ENCODE measurements at places on chromosomes 3 and 15.

DNA sequence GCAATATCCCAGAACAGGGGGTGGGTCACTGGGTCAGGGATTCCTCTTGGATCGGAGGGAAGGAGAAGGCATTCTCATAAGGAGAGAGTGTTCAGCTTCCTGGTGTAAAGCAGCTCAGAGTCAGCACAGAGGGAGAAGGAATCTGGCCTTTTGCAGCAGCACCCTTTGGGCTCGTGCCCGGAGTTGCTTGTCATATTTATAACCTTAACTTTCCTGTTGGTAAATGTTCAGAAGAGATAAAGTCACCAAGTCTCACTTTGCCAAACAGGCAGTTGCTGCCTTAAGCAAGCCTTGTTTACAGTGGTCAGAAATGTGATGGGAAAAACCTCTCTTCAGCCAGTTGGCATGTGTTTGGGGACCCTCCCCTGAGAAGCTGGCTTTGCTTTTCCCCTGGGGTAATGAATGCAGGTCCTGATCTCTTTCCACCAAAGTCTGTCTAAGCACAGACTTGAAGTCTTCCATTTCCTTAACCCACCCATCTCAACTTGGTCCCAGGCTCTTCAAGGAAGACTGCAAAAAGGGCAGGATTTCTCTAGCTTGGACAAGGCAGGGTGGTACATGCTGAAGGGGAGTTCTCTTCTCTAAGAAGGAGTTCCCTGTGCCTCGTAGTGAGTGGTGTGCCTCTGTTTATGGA lies 206.9 kb upstream of the BHLHE40 start:
- DNase-seq: no peak

- no peak for DNase-seq
Measured at GRCh38 chr15:73851689-73852088, 21.7 kb upstream of the TBC1D21 start.

GRCh38 chr3:59444294-59444671 lies 394.5 kb upstream of the CFAP20DC start:
- DNase-seq: no peak

GRCh38 chr3:169344465-169344864 lies 319.0 kb downstream of the MECOM start:
- no peak for DNase-seq

DNA sequence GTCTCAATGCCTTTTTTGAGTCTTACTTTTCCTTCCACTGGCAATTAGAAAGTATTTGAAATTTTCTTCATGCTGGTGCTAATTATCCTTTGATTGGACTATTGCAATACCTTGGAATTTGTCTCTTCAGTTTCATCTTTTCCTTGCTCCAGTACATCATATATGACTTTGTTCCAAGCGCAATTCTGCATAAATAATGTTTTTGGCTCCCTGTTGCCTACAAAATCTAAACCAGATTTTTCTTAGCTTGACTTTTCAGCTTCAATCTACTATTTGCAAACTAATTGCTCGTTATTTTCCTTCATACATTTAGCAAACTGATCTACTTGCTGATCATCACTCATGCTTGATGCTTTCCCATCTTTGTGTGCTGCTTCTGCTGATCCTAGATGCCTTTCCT lies 230.8 kb upstream of the GPR149 start:
- DNase-seq: no peak

- no peak for DNase-seq
Measured at GRCh38 chr3:99332718-99333117, 305.7 kb upstream of the COL8A1 start.

GRCh38 chr15:67009576-67010569 lies 55.5 kb upstream of the SMAD3 start:
- DNase-seq: no peak

DNA sequence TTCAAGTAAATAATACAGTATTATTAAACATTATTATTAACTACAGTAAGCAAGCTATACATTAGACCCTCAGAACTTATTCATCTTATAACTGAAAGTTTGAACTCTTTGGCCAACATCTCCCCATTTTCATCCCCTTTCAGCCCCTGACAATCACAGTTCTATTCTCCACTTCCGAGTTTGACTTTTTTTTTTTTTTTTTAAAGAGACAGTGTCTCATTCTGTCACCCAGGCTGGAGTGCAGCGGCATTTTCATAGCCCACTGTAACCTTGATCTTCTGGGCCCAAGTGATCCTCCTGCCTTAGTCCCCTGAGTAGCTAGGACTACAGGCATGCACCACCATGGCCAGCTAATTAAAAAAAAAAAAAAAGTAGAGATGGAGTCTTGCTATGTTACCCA lies 41.3 kb upstream of the LRIG1 start:
- DNase-seq: no peak

DNA sequence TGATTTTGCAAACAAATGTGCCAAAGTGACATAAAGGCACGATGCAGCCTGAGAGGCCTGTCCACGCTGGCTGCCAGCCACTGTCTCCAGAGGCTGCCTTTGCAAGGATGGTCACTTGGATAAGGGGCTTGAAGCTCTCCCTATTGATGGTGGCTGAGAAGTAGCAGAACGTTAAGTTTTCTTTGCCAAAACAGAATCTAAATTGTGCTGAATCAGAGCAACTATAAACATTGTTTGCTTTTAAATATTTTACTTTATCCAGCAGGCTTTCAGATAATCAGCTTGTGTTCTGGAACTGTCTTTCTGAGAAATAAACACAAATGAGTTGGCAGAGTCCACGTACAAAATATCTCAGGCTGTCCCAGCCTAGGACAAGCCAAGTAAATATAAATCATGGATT lies 23.8 kb upstream of the CNBP start:
- DNase-seq: no peak

GRCh38 chr3:57068437-57069089 lies 8.1 kb downstream of the SPATA12 start:
- no peak for DNase-seq

DNA sequence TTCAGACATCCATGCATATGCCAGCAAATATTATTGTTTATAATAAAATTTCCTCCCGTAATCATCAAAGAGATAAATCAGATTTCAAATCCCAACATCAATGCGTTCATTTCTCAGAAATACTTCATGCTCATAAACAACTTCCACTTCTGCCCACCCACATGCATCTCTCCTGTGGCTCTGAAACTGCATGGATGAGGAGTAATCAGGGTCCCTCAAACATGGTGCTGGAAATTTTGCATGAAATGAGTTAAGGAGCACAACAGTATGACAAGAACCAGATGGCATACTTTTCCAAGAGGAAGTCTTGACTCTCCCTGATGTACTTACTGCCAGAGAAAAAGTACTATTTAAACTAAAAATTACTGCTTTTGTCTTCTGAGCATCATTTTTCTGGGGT lies 26.9 kb upstream of the MFSD1 start:
- no peak for DNase-seq

DNA sequence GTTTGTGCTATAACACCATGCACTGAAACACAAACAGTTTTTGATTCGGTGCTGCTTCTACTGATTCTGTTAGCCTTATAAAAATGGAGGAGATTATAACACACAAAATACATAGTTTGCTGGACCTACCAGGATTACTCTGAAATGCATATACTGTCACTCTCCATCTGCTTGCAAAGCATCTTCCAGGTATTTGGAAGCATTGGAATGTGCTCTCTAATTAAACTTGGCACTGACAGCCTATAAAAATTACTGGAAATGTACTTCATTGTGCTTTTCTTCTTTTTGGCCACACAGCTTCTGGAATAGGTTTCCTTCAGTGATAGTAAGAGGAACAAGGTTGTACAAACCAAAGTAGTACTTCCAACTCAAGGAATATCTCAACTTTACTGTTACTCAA lies 376.1 kb downstream of the UNC13C start:
- no peak for DNase-seq

- no peak for DNase-seq
Measured at GRCh38 chr3:18012436-18012835, 270.0 kb upstream of the TBC1D5 start.

GRCh38 chr15:70220490-70221096 lies 122.9 kb upstream of the TLE3 start:
- peak; percentile 89 for DNase-seq

DNA sequence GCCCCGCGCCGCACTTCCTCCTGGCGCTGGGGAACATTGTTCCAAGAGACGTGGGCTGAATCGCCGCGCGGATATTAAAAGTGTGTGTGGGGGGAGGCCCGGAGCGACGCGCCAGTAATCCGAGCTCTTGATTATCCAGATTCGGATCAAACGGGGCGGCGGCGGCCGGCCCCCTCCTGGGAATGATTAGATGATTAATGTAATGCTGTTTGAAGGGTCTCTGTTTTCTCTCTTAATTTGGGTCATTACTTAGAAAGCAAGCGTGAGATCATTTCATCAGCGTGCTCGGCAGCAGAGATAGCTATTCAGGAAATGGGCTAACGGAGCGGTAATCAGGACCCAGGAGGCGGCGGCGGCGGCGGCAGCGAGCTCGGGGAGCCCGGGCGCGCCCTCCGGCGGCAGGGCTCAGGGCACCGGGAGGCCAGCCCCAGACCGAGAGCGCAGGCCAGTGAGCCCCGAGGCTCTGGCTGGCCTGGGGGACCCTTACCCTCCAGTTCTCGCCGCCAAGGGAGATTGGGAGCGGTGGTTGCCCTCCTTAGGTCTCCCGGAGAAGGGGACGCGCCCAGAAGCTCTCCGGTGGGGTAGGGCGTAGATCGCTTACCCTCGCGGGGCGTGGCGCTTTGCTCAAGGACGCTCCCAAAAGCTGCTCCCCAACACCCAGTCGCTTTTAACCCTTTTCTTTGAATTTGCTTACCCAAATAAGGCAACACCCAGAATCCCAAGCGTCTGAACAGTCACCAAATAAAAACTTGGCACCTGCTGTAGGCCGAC lies 4.5 kb downstream of the FEZF2 start:
- no peak for DNase-seq

DNA sequence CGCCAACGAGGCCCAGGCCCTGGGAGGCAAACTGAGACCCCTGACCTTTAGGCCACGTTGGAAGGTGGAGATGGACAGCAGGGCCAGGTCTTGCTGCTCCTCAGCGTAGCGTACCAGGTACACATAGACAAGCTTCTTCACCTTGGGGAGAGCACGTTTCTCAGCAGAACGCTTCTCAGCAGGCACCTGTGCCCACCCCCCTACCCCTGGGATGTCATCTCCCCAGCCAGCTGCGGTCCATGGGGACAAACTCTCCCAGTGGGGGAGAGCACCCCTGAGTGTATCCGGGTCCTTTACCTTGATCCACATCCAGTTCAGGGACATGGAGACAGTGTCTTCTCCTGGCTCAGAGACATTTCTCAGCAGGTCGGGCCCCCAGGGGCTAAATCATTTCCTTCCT lies 21.0 kb downstream of the AP3B2 start:
- DNase-seq: no peak

- DNase-seq: no peak
Measured at GRCh38 chr15:41952013-41952563, 20.3 kb downstream of the EHD4 start.

DNA sequence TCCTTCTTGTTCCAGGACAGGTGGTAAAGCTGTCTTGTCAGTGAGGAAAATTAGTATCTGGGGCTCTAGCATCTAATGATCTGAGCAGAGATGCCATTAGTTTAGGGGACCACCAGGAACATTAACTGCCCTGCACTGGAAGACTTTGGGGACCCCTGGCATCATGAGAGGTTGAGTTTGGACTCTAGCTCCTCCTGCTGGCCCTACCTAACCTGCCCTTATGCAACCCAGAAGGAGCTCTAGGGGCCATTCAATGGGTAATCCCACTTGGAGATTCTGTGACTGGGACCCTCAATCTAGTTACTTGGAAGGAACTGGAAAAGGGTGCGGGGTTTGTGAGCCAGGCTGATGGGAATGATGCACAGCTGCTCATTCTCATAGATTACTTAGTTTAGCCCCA lies 451.0 kb downstream of the EPHB1 start:
- no peak for DNase-seq

DNA sequence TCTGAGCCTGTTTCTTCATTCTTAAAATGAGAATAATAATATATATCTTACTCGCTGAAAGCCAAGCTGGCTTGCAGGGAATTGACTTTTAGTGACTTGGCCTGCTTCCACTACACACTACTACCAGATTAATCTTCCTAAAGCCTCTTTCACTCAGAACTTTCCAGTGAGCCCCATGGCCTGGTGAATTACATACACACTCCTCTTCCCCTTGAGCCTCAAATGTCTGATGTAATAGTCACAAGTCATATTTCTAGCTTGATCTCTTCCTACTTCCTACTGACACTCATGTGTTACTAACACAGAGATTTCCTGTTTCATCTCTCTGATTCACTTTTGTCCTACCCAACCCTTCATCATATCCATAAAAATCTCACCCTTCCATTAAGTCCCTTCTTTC lies 82.7 kb upstream of the SOX2 start:
- DNase-seq: no peak

GRCh38 chr3:142725357-142725739 lies 1.5 kb downstream of the TRPC1 start:
- no peak for DNase-seq

DNA sequence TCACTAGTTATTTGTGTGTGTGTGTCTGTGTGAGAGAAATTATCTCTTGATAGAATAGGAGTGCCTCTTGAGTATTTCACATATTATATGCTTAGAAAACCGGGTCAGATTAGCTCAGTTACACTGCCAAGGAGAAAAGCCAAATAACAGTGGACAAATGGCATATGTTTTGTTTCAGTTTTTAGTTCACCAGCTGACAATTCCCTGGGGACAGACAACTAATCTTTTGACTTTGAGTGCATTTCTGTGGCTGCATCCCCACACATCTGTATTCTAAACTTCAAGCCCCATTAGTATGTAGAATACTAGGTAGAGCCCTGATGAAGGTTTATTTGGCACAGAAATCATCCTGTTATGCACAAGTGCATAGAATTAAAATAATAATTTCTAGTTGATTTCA lies 227.7 kb upstream of the CNTN3 start:
- no peak for DNase-seq

- no peak for DNase-seq
Measured at GRCh38 chr15:76840830-76841460, 64.2 kb downstream of the SCAPER start.

GRCh38 chr15:52796753-52797520 lies 6.8 kb upstream of the ONECUT1 start:
- no peak for DNase-seq

DNA sequence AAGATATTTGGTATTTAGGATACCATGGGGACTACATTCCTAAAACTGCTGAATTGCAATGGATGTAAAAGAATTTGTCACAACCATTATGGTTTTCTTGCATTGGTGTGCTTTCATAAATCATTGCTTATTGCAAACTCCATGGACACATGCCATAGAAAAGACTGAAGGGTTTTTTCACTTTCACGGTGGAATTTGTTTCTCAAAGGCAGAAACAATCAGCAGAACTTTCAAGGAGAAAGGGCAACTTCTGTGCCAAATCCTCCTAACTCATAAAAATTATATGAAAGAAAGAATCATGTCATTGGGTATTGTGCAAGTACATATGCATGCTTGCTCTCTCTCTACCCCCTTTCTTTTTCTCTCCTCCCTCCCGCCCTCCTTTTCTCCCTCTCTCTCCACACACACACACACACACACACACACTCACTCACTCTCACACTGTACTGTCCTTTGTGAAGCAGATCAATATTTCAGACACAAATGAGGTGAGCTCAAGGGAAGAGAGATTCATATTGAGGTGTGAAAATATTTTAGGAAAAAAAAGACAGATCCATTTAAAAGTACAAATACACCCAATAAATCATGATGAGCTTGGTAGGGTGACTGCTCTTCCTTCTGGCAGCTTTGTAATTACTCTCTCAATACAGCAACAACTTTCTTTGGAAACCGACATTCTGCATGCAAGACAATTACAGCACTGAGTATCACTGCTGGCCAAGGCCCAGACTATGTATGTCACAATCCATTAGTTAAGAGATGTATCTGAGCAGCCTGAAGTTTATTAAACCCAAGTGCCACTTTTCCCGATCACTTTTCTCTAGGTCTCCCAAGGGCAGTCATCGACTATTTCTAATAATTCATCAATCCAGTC lies 492.6 kb downstream of the TUSC7 start:
- DNase-seq: no peak

Measured in NCI-H1417 treated with DMSO at 0.1 percent for 48 hours (cell line).